ENCODE measurements at places on chromosomes 7 and 10. TPM values are rescaled to one million over a fixed set of nuclear protein-coding genes. Genes with fewer than 3 reads are reported as not detected.

DNA sequence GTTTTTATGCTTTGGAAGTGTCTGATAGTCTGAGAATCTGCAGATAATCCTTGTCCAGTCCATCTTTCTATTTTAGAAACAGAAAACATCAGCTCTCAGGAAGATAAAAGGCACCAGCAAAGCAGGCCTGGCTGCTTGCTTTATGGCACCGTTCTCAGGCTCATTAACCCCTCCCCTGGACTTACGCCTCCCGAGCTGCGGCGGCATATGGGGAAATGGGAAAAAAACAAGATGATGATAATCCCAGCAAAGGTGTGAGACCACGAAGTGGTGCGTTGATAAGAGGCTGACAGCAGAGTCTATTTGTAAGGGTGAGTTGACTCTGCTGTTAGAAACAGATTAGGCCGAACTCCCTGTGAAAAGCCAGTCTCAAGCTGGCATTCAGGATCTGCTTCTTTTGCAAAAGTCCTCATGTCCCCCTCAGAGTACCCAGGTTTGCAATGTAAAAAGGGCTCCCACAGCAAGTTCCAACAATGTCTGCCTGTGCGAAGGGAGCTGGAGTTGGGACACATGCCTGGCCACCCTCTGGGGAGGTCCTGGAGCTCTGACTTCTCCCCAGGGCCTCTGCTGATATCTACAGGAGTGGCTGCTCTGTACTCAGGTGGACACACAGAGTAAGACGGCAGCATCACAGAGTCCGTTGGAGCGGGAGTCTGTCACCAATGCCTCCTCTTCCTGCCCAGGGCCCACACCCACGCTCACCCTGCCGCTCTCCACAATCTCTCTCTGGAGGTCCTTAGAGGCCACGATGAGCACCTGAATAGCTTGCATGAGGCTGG is 54.3 kb downstream of the SPDYE5 start:
- DNase-seq, result no peak

DNA sequence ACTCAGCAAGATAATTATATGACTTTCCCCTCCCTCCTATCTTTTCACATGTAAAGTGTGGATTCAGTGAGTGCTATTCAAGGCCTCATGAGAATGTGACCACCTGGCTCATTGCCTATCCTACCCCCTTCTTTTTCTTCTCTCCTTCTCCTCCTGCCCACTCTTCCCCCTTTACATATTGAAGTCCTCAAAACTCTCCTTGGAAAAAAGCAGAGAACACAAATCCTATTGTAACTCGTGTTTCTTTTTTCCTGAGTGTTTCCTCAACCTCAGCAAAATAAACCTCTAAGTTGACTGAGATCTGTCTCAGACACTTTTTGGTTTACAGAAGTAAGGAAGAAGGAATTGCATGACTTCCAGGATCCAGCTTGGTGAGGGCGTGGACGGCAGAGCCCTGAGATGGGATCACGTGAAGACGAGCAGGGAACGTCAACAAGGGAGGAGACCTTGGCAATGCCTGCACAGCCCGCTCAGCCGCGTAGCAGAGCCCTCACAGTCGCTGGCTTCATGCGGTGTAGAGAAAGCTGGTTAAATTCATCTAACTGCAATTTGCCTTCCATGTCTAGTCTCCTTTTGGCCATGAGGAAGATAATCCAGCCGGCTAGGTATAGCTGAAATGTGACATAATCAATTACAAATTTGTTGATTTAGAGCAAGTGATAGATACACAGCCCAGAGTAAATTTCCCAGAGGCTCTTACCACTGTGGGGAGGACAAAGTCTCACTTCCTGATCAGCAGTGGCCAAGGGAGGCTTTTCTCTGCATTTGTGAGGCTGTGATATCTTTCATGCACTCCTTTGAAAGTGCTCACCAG is 75.7 kb downstream of the LYZL2 start:
- peak; percentile 20 for DNase-seq

- no peak for DNase-seq
Measured at GRCh38 chr7:84904561-84904960, 282.3 kb downstream of the SEMA3D start.

DNA sequence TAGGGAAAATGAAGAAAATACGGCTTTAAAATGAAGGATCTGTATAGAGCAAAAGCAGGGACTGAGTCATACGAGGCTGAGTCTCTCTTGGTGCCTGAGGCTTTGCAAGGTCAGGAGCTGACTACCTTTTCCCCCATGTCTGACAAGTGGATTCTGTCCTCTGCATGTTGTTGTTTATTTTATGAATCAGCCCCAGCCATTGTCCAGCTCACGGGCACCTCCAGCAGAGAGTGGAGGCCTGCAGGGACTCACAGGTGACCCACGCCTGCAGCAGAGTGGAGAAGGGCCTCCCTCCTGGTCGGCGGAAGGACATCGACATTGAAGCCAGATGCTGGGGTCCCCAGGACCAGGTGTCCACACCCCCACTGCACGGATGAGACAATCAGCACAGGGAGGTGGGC is 233.9 kb downstream of the WDR37 start:
- DNase-seq, result no peak

Gene SLC26A3
- polyA plus RNA-seq, result not detected

Measured in BJ (cell line).